CD4-positive, alpha-beta T cell treated with Interleukin-6 at 100 ng/mL for 8 hours (primary cell): ENCODE measurements at places on chromosomes 3 and 15.

- DNase-seq, result no peak
These were observed 75.9 kb upstream of the RNU6-1 start for GRCh38 chr15:67915461-67916374.

DNA sequence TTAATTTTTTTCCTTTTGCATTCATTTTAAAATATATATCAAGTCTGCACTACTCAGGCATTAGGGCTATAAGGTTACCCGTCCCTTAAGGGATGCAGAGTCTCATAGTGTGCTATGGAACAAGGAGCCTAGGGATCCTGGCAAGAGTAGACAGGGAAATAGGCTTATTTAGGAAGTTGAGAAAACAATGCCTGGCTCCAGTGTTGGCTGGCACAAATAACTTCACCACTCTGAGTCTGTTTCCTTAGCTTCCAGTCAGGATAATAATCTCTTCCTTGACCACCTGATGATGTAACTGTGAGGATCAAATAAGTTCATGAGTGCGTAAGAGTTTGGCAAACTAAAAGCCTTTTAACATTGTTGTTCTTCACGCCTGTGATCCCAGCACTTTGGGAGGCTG is 540.8 kb upstream of the IL12A start:
- no peak for DNase-seq

DNA sequence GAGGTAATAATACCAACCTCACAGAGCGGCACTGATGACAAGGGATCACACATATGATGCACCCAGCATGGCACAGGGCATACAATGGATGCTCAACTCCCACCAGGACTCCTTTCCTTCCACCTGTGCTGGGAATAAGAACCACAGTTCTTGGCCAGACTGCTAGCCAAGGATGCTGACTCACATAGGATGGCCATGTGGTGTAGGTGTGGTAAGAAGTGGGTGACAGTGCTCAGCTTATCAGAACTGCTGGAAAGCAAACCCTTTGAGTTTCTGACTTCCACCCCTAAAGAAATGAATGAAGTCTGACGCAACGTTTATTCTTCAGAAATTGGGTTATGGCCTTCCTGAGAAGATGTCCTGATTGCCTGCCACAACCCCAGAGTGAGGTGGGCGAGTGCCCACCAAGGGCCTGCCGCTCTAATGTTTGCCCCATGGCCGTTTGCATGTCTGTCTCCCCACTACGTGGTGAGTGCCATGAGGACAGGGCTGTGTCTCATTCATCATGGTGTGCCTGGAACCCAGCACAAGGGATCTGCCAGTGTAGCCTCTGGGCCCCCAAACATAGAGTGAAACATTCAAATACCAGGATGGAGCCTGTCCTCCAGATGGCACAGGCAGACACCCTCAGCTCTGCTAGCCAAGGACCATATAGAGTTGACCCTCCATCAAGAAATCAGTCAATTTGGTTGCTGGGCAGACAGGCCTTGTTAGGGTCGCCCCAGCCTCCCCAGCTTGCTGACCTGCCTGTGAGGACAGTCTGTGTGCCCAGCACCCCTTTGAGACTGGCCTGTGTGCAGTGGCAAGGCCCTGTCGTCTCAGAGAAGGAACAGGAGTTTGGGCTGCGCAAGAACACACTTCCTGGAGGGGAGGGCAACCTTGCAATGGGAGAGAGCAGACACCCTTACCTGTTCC is 57.6 kb upstream of the SLCO2A1 start:
- DNase-seq, result no peak

GRCh38 chr15:71572452-71573053 is 237.8 kb upstream of the NR2E3 start:
- no peak for DNase-seq
